ENCODE measurements at places on chromosomes 4 and X.

DNA sequence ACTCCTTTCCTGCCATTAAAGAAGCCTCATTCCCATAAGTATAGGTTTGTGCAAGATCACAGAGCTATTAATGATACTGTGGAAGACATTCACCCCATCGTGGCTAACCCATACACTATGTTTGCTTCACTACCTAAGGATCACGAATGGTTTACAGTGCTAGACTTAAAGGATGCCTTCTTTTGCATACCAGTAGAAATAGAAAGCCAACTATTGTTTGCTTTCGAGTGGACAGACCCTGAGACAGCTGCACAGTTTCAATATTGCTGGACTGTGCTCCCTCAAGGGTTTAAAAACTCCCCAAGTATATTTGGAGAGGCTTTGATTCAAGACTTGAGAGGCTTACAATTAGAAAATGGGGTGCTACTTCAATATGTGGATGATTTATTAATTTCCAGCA, 16.0 kb upstream of the PAPSS1 start:
- no peak overlapping the region for H3K4me3 ChIP-seq
- H3K27ac ChIP-seq = no peak overlapping the region
- no peaks in the 10 kb centered on the region for H3K36me3 ChIP-seq
- no peaks in the 10 kb centered on the region for H3K4me1 ChIP-seq

GRCh38 chr4:144648042-144648441, 2.1 kb downstream of the HHIP start:
- H3K27me3 ChIP-seq = peaks cover 14% of the 10 kb centered on the region
- peaks cover 8% of the 10 kb centered on the region for H3K4me1 ChIP-seq
- no peaks in the 10 kb centered on the region for H3K36me3 ChIP-seq
- no peak for DNase-seq
- H3K27ac ChIP-seq = no peak overlapping the region
- no peak overlapping the region for H3K4me3 ChIP-seq

DNA sequence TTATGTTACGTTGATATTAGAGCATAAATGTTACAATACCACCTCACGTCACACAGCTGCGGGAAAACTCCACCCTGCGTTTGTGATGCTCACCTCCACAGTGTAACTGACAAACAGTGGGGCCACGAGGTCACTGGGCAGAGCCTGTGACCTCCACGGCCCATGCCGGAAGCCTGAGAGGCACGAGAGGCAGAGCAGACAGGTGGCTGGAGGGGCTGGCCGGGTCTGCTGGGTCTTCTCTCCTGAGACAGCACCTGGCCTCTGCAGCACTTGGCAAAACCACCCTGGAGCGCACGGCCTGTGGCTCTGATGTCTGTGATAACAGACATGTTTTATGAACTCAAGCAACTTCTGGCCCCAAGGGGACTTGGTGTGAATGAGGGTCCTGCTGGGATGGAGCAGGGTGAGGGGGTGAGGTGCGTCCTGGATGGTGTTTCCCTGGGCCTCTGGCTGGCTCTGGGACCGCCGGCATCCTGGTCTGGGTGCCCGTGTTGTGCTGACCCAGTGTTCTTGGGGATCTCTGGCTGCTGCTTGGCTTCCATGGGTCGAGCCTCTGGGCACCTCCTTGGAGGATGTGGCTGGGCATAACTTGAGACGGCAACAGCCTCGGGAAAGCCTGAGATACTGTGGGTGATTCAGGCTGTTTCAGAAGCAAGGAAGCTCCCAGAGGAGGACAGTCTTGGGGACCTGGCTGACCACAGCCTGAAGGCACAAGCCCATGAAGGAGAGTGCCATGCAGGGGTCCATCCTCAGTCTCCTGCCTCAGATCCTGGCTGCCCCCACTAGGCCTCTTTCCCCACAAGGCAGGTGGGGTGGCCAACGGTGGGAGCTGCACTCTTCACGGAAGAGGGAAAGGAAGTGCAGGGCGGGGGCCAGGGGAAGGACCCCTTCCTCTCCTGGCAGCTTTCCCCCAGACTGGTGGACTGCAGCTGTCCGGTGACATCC, 19.7 kb downstream of the RNF212 start:
- H3K27ac ChIP-seq = no peak overlapping the region
- H3K27me3 ChIP-seq = no peaks in the 10 kb centered on the region

DNA sequence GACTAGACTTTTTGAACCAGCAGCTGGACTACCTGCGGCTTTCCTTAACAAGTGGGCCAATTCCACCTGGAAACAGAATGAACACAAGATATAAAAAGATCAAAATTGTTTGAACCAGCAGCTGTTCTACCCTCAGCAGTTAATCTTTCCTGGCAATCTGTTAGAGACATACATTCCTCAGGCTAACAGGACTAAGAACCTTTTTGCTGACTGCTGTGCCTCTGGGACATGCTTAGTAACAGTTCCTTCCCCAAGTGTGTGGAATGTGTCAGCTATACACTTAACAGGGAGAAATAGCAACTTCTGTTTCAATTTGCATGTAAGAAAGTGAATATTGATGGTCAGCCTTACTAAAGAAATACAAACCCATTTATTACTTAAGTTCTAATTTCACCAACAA, 554.4 kb downstream of the ARAP2 start:
- H3K27me3 ChIP-seq = no peaks in the 10 kb centered on the region
- DNase-seq = no peak
- H3K4me1 ChIP-seq = no peaks in the 10 kb centered on the region
- H3K4me3 ChIP-seq = no peak overlapping the region

DNA sequence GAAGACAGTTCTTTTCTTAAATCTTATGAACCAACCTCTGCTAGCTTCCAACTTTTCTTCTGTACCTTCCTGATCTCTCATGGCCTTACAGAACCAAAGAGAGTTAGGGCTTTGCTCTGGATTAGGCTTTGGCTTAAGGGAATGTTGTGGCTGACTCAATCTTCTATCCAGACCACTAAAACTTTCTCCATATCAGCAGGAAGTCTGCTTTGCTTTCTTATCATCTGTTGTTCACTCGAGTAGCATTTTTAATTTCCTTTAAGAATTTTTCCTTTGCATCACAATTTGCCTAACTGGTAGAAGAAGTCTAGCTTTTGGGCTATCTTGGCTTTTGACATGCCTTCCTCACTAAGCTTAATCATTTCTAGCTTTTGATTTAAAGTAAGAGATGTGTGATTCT, 167.0 kb downstream of the TBCK start:
- H3K36me3 ChIP-seq = no peaks in the 10 kb centered on the region
- H3K4me1 ChIP-seq = no peaks in the 10 kb centered on the region
- no peak overlapping the region for H3K27ac ChIP-seq
- no peak for DNase-seq
- H3K27me3 ChIP-seq = no peaks in the 10 kb centered on the region

GRCh38 chr4:150098214-150098613, 20.0 kb downstream of the DCLK2 start:
- H3K27me3 ChIP-seq = no peaks in the 10 kb centered on the region
- peak; percentile 23 for DNase-seq
- H3K27ac ChIP-seq = no peak overlapping the region
- no peaks in the 10 kb centered on the region for H3K4me1 ChIP-seq

GRCh38 chrX:112759512-112759911, 79.8 kb upstream of the LHFPL1 start:
- no peak overlapping the region for H3K4me3 ChIP-seq
- H3K27ac ChIP-seq = no peak overlapping the region
- no peaks in the 10 kb centered on the region for H3K4me1 ChIP-seq
- H3K27me3 ChIP-seq = peaks cover 29% of the 10 kb centered on the region
- peak; percentile 8 for DNase-seq

- H3K36me3 ChIP-seq = no peaks in the 10 kb centered on the region
- H3K27me3 ChIP-seq = no peaks in the 10 kb centered on the region
- no peak for DNase-seq
- H3K27ac ChIP-seq = no peak overlapping the region
- no peak overlapping the region for H3K4me3 ChIP-seq
- no peaks in the 10 kb centered on the region for H3K4me1 ChIP-seq
Observed at GRCh38 chrX:148784856-148785255, 284.4 kb downstream of the AFF2 start.

DNA sequence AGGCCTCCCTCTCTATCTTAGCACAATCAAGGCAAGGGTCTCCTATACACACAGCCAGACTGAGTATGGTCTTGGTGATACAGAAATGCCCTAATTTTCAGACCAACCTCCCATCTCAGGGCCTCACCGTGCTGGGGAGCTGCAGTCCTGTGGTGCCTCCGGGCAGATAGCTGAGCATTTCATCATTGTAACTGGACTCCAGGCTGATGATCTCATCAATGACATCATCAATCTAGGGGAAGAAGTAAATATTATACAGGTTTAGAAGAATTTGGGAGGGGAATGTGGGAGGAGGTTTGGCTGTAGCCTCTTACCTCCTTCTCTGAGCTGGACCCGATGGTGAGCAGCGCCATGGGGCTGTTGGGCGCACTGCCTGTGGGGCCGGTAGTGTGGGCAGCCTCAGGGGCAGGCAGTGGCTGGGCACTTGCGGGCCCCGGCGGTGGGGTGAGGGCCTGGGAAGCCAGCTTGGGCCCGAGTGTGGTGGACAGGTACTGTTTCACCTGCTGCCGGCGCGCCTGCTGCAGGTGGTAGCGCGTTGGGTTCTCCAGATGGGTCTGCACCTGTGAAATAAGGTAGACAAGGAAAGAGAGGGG, 5.2 kb downstream of the TFE3 start:
- peaks cover 72% of the 10 kb centered on the region for H3K36me3 ChIP-seq
- H3K4me1 ChIP-seq = peaks cover 13% of the 10 kb centered on the region
- no peaks in the 10 kb centered on the region for H3K27me3 ChIP-seq
- no peak overlapping the region for H3K4me3 ChIP-seq
- peak overlapping the region; percentile 83 for H3K27ac ChIP-seq

DNA sequence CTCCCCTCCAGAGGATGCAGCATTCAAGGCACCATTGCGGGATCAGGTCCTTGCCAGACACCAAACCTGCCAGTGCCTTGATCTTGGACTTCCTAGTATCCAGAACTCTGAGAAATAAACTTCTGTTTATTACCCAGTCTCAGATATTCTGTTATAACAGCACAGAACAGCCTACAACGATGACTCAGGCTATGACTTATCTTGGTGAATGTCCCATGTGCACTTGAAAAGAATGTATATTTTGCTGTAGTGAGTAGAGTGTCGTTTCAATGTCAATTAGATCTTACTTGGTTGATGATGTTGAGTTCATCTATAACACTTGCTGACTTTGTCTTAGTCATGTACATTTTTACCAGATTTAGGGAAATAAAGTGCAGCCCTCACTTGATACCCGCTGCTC, 34.5 kb upstream of the PGRMC1 start:
- H3K27me3 ChIP-seq = peaks cover 71% of the 10 kb centered on the region
- no peak overlapping the region for H3K27ac ChIP-seq
- no peak for DNase-seq
- H3K4me3 ChIP-seq = no peak overlapping the region
- no peaks in the 10 kb centered on the region for H3K4me1 ChIP-seq

GRCh38 chr4:170672381-170672965, 582.7 kb upstream of the AADAT start:
- peak; percentile 30 for DNase-seq
- peak overlapping the region; percentile 32 for H3K27ac ChIP-seq
- H3K4me1 ChIP-seq = peaks cover 11% of the 10 kb centered on the region
- H3K36me3 ChIP-seq = no peaks in the 10 kb centered on the region

GRCh38 chr4:6447672-6448171, 24.7 kb downstream of the PPP2R2C start:
- no peak overlapping the region for H3K4me3 ChIP-seq
- no peaks in the 10 kb centered on the region for H3K27me3 ChIP-seq
- no peak overlapping the region for H3K27ac ChIP-seq
- DNase-seq = no peak

DNA sequence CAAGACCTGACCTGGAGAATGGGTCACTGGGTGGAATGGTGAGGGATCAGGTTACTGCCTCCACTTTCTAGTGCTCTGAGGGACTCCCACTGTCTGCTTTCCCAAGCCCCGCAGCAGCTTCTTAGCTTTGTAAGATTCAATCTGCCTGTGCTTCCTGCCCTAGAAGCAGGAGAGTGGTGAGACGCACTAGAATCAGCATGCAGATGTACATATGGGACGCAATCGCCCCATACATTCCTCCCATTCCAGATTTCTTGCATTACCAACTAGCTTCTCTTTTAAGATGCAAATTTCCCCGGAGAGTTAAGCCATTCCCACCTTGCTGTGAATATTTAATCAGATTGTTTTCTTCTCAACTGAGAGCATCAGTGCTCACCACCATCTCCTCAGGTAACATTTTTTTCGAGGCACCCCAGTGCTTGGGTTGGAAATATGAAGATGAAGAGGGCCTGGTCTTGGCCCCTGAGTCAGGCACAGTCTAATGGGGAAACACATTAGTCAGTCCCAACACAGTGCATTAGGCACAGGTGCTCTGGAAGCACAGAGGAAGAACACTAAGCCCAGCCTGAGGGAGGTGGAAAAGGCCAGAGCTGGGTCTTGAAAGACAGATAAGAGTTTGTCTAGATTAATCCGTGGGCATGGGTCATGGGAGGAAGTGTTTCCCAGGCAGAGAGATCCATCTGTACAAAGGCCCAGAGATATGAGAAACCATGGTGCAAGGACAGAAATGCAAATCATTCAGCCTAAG, 66.7 kb upstream of the PRPS1 start:
- DNase-seq = no peak
- H3K27ac ChIP-seq = no peak overlapping the region
- no peak overlapping the region for H3K4me3 ChIP-seq
- H3K36me3 ChIP-seq = no peaks in the 10 kb centered on the region
- peaks cover 5% of the 10 kb centered on the region for H3K4me1 ChIP-seq

DNA sequence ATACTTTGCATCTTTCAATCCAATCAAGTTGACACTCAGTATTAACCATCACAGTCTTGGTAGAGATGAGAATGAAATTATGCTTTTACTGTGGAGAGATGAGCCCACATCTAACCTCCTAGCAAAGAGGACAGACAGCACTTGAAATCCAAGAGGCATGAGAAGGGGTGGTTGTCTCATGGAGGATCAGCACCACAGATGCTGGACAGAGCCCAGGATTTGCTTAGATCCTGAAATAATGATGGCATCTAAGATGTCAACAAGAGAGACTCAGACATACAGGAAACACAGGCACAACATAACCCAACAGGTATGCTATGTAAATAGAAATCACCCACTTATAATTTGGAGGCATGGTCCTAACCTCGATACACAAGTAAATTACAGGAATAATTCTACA, 74.3 kb upstream of the VCX2 start:
- peak; percentile 12 for DNase-seq
- no peaks in the 10 kb centered on the region for H3K4me1 ChIP-seq
- no peak overlapping the region for H3K27ac ChIP-seq
- no peaks in the 10 kb centered on the region for H3K36me3 ChIP-seq
- H3K27me3 ChIP-seq = no peaks in the 10 kb centered on the region

DNA sequence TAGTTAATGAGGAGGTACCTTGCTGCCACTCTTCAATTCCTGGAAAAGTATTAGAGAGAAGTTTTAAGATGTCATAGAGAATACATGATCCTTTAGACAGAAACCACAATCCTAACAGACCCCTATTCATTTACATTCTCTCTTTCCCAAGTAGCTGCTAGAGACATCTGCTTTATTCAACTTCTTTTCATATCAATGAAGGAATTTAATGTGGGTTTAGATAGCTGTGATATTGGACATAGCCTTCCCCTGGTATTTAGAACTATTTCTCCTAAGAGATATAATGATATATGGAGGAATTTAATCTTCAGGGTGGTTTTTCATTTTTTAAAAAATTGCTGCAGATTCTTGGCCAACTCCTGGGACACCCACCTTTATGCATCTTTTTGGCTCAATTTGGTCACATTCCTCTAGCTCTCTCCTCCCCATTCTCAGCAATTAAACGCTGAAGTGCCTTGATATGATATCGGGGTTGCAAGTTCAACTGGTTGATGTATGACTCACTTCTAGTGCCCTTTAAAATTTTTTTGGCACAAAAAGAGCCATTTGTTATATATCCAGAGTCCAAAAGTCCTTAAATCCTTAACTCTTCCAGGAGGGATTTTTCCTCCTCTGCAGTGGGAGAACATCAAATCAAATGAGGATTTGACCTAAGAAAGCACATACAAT, 57.6 kb downstream of the DOCK11 start:
- no peaks in the 10 kb centered on the region for H3K36me3 ChIP-seq
- peak; percentile 4 for DNase-seq
- H3K27me3 ChIP-seq = peaks cover 21% of the 10 kb centered on the region
- no peak overlapping the region for H3K27ac ChIP-seq
- no peak overlapping the region for H3K4me3 ChIP-seq

All from MCF 10A (cell line).